Neuronal stem cell (in vitro differentiated cells): ENCODE measurements at places on chromosomes 2 and 18.

GRCh38 chr2:137968477-137969417 lies 4.5 kb downstream of the HNMT start:
- no peak for DNase-seq

GRCh38 chr2:38421274-38422056 lies 44.4 kb upstream of the ATL2 start:
- DNase-seq: no peak

GRCh38 chr2:210366675-210367080 lies 51.7 kb upstream of the MYL1 start:
- no peak for DNase-seq

DNA sequence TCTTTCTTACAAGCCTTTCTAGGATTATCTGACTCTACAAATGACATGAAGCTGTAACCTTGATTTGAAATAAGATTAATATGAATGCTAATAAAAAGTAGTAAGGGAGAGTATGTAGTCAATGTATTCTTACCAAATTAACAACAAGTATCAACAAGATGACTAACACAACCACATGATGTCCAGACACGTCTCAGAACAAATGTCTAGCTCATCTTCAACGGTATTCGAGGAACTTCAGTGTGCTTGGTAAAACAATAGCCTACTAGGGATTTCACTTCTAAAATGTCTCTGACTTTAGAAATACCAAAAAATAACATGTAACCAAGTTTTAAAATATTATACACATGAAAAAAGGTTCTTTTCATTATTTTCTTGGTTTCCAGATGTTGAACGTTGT lies 3.4 kb downstream of the HDLBP start:
- no peak for DNase-seq

- no peak for DNase-seq
Observed at GRCh38 chr2:691821-692761, 14.9 kb upstream of the TMEM18 start.

DNA sequence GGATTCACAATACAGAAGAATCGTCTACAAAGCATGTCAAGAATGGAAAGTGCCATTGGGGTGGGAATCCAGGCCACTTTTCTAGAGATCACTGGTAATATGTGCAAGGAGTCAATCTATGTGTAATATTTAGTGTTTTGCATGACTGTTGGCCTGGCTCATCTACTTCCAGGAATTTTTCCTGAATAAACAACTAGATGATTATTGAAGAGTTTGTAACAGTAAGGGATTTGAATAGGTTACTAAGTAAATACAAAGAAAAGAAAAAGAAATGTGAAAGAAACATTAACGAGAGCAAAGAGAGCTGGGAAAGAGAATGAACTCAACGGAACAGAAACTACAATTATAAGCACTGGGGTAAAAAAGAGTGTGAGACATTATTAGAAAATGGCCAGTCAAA lies 406.0 kb downstream of the TGIF1 start:
- no peak for DNase-seq

- peak; percentile 26 for DNase-seq
Observed at GRCh38 chr2:36459725-36460137, 104.2 kb downstream of the CRIM1 start.
